Heart right ventricle (tissue), 16 donors: ENCODE measurements at places on chromosomes 3 and 15. TPM values are rescaled to one million over a fixed set of nuclear protein-coding genes. Genes with fewer than 3 reads are reported as not detected.

- DNase-seq = no peak
These were observed 3.6 kb downstream of the ZNF385D start for GRCh38 chr3:21747376-21747775.

DNA sequence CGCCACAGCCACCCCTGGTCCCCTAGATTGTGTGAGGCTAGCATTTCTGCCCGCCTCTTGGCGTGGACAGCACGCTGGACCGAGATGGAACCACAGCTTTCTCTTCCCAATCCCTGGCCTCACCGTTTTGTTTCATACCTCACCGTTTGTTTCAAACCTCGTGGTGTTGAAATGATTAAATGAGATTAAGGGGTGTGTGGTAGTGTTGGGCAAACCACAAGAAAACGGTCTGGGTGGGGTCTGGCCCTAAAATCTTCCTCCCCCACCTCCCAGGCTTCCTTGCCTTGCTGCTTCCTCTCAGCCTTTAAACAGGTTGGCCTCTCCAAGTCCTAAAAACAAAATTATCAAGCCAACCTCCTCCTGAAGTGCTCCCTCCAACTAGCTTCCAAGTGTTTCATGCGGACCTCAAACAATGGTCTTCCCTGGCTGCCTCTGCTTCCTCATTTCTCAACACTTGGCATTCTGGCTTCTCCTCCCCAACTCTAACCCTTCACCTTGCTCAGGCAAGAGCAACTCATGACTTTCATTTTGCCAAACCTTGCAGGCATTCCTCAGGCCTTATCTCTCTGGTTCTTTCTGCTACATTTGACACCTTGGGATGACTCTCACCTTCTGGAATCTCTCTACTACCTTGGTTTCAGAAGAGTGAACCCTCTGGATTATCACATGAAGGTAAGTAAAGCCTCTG lies 1.4 kb upstream of the ATP13A3 start:
- no peak for DNase-seq

GRCh38 chr3:180189310-180189648 lies 152.5 kb upstream of the PEX5L start:
- no peak for DNase-seq

Gene CCR9
- polyA plus RNA-seq = not detected

Gene GOLGA8G
- not detected for polyA plus RNA-seq
